B cell (primary cell): ENCODE measurements at places on chromosomes 11 and 22.

- no peak for DNase-seq
Observed at GRCh38 chr11:90124371-90124770, 10.1 kb upstream of the NAALAD2 start.

DNA sequence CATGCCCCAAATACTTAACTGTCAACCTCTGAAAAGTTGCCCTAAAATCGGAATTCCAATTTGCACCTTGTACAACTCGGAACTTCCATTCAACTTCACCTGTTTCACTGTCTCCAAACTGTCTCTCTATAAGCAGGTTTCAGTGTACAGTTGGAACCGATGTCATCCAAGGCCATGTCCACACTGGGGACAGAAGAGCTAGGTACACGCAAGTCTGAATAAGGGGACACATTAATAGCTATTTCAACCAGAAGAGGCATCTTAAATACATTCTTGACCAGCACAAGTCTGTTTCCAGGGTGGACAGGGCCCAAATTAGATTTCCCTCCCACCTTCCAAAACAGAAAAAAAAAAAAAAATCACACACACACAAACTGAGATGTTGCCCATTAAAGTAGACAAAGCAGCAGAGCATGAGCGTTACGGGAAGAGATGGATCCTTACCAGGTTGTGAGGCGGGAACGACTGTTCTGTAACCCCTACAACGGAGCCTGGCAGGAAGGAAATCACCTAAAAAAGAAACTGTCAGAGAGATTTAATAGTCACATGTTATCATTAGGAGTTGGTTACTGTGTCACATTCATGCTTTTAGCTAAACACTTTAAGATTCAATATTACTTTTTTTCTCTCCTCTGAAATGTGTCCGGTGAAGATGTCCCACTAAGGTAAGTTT lies 1.7 kb downstream of the CREBZF start:
- peak; percentile 13 for DNase-seq

DNA sequence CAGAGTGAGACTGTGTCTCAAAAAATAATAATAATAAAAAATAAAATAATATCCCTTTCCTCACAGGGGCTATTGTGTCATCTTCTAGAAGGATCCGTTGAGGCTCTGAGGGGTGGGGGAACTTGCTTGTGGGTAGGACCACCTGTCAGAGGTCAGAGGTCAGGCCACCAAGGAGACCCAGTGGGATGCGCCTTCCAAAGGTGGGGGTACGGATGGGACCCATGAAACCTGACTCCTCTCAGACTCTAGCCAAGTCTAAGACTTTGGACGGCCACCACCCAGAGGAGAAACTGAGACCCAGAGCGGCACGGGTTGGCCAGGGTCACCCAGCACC lies 367 bp upstream of the MMP11 start:
- no peak for DNase-seq

- peak; percentile 8 for DNase-seq
Observed at GRCh38 chr11:38791346-38791961, 2193.4 kb upstream of the RAG2 start.

DNA sequence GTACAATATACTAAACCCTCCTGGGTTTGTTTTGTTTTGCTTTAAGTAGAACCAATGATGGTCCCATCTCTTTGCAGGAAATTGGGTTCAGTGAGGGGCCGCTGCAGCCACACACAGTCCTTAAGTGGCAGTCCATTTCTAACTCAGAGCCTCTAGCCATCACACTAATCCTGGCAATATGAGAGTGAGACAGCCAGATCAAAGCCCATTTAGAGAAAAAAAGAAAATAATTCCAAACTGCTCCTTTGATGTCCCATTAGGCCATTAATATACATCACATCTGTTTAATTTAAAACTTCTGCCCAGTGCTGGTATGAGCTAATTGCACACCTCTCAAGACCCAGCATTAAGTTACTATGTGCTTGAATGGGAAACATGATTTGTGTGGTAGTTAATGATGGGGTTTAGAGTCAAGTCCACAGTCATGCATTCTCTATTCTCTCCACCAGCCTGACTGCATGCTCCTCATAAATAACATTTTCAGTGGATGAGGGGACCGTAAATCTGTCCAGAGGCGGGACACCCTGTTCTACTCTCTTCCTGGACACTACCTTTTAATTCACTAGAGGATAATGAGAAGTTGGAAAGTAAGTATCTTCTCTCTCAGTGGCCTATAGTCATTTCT lies 53.8 kb upstream of the BIRC3 start:
- DNase-seq: no peak

GRCh38 chr11:61281581-61282250 lies 13.4 kb downstream of the VWCE start:
- no peak for DNase-seq

- no peak for DNase-seq
Observed at GRCh38 chr11:118635237-118635591, 27.8 kb downstream of the PHLDB1 start.

- peak; percentile 63 for DNase-seq
Observed at GRCh38 chr22:34111210-34111824, 191.0 kb upstream of the LARGE1 start.

GRCh38 chr11:83836883-83837654 lies 550.9 kb upstream of the CCDC90B start:
- peak; percentile 13 for DNase-seq

DNA sequence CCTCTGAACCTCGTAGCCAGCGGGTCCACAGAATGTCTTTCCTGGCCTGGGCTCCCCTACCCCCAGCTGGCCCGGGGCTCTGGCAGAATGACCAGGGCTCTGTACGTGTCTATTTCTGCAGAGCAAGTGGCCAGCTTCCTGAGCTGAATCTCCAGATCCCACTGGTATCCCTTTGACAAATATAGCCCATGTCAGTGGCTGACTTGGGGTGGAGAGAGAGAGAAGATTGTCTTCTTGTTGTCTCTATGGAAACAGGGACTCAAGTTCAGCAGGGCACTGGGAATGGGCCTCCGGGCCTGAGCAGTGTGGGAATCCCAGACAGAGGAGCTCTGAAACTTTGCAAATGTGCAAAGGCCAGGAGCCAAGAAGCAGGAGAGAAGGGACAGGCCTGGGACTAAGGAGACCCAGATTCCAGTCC lies 33.9 kb downstream of the ANO1 start:
- no peak for DNase-seq

DNA sequence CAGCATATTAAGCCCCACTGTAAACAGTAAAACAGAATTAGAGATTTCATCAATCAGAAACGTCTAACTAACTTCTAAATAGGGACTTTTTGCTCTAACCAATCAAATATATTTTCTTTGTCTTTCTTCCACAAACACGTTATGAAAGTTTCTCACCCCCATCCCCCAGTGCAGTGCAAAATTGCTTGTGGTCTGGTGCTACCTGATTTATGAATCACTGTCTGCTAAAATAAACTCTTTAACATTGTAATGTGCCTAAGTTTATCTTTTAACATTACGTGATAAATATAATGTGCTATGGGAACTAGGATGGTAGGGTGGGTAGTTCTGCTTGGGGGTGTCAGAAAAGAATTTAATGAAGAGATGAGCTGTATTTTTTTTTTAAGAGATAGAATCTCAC lies 47.3 kb upstream of the SLC5A1 start:
- no peak for DNase-seq

DNA sequence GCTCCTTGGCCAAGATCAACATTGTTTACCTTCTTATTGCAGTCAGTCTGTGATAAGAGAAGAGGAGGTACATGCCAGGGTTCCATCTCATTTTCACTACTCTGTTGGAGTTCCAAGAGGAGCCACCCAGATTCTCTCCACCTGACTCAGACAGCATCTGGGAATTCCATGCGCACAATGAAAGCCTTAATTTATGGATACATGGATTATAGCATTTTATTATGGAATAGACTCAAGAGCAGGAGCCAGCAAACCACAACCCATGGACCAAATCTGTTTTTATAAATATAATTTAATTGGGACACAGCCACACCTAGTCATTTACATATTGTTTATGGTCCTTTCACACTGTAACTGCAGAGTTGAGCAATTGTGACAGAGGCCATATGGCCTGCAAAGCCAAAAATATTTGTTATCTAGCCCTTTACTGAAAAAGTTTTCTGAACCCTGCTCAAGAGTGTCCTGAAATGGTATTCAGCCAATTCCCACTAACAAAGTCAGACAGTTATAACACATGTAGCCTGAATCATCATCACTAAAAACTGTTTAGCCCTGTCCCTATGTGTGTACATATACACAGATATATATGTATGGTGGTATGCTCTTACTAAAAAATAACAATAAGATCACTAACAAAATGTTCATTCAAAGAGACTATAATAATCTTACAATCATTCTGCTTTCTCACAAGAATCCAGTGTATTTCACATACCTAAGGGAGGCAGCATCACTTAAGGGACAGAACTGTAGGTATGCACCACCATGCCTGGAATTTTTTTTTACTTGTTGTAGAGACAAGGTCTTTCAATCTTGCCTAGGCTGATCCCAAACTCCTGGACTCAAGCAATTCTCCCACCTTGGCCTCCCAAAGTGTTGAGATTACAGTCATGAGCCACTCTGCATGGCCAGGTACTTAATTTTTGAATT lies 104.5 kb upstream of the TEAD1 start:
- no peak for DNase-seq

DNA sequence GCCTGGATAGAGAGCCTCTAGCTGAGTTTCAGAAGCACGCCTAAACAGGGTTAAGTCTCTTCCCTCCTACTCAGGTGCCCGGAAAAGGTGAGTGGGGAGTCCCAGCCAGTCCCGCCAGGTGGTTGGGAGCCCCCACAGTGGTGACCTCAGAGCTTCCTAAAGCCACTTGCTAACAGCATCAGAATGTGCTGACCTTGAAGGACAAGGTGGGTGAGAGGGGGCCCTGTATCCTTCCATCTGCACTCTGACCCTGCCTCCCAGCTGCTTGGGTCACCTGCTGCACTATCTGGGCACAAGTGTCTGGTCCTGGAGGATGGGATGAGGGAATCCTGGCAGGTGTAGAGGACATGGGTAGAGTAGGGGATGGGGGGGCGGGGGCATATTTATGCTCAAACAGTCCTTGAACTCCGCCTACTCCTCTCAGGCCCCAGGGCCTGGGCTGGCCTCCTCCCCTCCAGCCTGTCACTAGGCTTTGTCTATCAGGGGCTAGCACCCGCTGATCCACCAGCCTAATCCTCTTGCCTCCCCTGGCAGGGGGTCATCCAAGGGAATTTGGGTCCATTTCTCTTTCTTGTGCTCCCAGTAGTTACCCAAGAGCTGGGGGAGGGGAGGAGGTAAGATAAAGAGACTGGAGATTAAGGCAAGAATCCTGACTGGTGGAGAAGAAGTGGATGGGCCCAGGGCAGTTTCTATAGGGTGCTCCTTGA lies 3.4 kb downstream of the USP2 start:
- DNase-seq: peak; percentile 10

- no peak for DNase-seq
Observed at GRCh38 chr22:48974443-48975315, 853.0 kb downstream of the BRD1 start.

DNA sequence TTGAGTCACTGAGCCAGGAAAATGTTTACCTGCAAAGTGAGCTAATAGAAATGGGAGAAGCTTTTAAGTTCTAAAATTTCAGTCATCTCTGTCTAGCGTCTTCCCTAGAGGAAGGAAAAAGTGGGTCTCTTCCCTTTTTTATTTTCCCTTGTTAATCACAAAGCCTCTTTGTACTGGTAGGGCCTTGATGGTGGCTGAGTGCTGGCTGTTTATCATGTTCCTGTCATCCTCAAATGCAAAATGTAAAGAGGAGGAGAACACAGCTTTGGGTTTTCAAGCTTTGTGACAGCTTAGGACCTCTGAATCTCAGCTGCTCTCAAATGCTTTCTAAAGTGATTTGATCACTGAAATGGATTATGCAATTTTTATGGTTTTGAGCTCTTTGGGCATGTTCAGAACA lies 222.0 kb downstream of the TMEM135 start:
- DNase-seq: no peak

DNA sequence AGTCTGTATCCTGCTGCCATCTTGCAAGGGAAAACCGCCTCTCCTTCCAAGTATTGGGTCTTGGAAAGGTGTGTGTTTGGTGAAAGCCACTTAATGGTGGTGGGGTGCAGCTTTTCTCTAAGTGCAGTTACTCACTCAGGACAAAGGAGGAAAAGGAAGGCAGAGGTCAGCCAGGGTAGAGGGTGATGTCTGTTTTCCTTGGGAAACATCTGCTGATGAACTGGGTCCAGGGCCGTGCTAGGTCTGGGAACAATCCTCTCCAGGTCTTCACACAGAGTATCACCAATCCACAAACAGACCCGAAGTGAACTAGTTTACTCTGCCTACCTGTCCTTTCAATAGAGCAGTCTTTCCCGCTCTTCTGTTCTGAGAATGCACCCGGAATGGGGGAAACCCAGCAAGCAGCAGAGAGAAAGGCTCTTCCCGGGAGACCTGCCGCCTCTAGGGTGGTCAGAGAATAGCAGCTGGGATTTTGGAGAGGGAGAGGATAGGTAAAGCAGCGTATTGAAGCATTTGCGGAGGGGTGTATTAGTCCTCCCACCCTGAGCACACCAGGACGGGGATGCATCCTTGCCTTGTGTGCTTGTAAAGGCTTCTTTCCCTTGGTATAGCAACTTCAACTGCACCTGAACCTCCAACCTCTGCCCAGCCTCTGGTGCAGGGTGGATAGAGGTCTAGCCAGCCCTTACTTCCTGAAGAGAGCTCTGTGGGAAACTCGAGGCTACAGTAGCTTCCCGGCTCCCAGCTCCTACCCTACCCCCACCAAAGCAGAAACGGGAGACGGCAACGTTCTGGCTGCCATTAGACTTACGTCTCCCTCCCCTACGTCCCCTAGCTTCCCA lies 20.7 kb downstream of the LHFPL7 start:
- DNase-seq: no peak

- no peak for DNase-seq
Observed at GRCh38 chr11:31237819-31238760, 131.4 kb downstream of the DCDC1 start.

DNA sequence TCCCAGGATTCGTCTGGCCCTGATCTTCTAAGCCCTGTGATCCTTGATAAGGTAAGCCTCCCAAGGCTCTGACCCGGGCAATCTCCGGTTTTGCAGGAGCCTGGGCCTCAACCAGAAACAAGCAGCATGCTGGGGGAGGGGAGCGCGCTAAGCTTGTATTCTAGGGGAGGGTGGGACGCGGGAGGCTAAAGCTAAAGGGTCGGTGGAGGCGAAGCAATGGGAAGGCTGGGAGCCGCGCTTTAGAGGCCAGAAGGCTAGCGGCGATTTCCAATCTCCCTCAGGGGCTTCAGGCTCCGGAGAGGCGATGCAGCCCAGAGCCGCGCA lies 753 bp downstream of the PTPN5 start:
- DNase-seq: no peak

DNA sequence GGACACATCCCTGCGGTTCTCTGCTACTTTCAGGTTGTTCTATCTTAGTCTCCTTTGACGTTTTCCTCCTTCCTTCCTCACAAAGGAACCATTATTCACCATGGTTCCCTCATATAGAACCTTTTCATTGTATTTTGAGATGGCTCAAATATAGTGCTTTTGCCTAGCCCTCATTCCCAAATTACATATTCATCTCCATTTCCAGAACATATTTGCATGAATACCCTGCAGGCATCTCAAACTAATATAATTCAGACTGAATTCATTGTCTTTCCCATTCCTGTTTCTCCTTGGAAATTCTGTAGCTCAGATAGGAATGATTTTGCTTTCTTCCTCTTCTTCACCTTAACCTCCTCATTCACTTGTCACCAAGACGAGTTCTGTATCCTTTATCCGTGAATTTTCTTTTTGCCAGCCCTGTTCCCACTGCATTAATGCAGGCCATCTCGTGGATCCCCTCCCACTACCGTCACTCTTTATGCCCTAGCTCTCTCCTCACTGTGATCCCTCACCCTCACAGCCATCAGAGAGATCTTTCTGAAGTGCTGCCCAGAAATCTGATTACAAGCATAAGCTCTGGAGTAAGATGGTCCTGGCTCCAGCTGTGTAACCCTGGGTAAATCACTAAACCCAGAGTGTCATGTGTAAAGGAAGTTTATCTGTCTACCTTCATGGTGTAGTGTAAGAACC lies 23.3 kb downstream of the PIWIL4 start:
- DNase-seq: no peak
